T-helper 1 cell (primary cell): ENCODE measurements at places on chromosomes 3 and 15.

- DNase-seq: peak; percentile 48
Observed at GRCh38 chr15:100601163-100601562, 821 bp downstream of the LINS1 start.

- DNase-seq: no peak
Observed at GRCh38 chr3:41872157-41872556, 89.7 kb downstream of the ULK4 start.

- DNase-seq: no peak
Observed at GRCh38 chr15:48435321-48435720, 104.1 kb downstream of the DUT start.

GRCh38 chr15:39128746-39129145 is 452.1 kb upstream of the THBS1 start:
- no peak for DNase-seq

GRCh38 chr15:100762913-100763834 is 116.5 kb upstream of the ALDH1A3 start:
- DNase-seq: no peak

GRCh38 chr3:178823591-178824246 is 247.9 kb downstream of the ZMAT3 start:
- DNase-seq: no peak

GRCh38 chr3:124486324-124486723 is 243.9 kb upstream of the UMPS start:
- no peak for DNase-seq

- DNase-seq: no peak
Observed at GRCh38 chr15:41828807-41829141, 882 bp downstream of the JMJD7 start.

DNA sequence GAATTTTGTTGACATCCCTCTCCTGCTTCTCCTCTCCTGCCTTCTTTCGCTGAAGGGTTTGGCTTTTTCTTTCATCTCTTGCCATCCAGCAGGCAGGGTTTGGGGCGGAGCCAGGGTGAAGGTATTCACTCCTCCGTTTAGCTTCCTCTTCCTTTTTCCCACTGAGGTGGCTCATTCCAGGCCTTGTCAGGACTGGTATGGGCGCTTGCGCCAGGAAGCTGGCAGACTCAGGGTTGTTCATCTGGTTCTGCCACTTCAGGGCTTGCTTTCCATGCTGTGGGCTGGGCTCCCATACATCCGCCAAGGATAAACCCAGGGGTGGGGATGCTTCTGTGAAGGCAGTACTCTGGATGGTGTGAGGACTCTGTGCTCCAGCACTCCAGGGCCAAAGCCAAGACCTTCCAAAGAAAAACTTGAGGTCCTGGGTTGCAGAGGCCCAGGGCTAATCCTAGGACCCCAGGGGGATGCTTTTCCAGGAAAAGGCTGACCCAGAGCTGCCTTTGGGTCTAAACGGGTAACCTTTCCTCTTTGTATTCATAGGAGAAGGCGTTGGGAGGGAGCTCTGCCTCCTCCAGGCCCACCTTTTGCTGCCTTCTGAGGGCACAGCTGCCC is 7.7 kb upstream of the AMOTL2 start:
- no peak for DNase-seq

GRCh38 chr3:101857301-101857741 is 8.0 kb downstream of the NFKBIZ start:
- DNase-seq: no peak

DNA sequence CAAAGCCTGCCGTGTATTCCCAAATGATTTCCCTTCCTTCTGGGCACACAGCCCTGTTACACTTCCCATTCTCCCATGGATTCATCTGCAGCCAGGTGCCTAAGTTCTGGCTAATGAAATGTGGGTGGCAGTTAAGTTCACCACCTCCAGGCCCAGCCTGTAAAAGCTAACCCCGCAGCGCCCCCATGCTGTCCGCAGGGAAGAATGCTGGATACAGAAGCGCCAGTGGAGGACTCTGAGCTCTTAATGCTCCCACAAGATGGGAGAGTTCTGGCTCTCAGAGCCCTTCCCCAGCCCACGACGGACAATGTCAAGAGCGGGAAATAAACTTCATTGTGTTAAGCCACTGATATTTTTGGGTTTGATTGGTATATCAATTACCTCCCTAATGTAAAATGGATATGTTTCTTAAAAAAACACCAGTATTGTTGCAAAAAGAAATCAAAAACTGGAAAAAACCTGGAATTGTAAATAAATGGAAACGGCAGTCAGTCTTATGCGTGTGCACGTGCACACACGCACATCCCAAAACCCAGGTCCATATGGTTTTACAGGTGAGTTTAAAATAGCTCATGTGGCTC is 37.7 kb upstream of the FGD5 start:
- no peak for DNase-seq

DNA sequence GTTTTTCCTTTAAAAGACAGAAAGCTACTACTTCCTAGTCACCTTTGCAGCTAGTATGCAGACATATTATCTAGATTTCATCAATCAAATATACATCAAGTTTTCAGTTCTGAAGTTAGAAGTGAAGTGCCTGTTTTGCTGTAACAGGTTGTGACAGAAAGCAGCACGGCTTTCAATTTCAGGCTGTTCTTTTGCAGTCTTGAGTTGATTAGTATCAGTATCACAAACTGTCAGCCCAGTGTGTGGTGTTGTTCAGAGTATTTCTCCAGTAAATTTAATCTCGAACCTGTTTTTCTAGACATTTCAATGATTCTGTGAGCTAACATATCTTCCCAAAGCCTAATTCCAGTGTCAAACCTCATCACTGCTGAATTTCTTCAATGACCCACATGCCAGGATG is 1050.8 kb downstream of the DIPK2A start:
- DNase-seq: no peak

- no peak for DNase-seq
Observed at GRCh38 chr3:60094392-60094947, 1044.6 kb upstream of the CFAP20DC start.

DNA sequence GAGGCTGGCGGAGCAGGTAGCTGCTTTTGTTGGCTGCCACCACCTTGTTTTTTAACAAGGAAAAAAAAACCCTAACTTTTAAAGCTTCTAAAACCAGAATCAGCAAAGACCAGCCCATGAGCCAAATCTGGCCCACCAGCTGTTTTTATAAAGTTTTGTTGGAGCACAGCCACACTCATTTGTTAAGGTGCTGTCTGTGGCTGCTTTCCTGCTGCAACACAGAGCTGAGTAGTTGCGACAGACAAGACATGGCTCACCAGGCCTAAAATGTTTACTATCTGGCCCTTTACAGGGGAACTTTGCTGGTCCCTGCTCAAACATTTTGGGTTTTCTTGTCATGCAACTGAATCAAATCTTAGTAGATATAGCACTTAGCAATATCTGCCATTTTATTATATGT is 18.9 kb downstream of the EFCAB12 start:
- no peak for DNase-seq

- DNase-seq: no peak
Observed at GRCh38 chr3:54033761-54034160, 88.6 kb upstream of the CACNA2D3 start.

- no peak for DNase-seq
Observed at GRCh38 chr3:40178012-40178594, 131.4 kb upstream of the EIF1B start.

- no peak for DNase-seq
Observed at GRCh38 chr3:172606021-172606420, 82.8 kb upstream of the TNFSF10 start.

DNA sequence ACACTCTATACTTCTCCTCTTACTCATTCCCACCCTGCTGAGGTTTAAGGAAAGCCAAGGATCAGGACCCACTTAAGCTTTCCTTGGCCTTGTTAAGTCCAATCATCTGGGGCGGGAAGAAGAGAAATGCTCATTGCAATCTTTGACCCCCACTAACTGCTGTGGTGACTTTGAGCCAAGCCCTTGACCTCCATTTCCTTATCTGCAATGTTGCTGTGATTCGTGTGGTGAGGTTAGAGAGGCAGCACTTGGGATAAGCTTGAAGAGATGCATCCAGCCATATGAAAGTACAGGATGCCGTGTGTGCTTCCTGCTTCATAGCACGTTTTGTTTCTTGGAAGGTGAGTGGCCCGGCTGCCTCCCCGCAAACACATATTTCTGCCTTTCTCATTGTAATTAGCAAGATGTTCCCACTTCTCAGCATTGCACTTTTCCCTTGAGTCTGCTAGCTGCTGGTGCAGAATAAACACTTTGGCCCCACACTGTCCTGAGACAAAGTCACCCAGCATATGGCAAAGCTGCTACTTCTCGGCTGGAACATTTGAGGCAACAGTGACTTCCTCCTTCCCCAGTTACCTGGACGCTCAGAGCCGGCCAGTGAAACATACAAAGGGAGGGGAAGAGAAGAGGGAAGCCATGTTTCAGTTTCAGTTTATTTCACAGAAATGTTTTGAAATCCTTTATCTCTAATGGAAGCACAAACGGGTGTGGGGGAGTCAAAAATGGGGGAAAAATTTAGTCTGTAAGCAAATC is 10.5 kb upstream of the NUDT16 start:
- DNase-seq: no peak

GRCh38 chr3:145798007-145798406 is 363.0 kb downstream of the PLOD2 start:
- no peak for DNase-seq

DNA sequence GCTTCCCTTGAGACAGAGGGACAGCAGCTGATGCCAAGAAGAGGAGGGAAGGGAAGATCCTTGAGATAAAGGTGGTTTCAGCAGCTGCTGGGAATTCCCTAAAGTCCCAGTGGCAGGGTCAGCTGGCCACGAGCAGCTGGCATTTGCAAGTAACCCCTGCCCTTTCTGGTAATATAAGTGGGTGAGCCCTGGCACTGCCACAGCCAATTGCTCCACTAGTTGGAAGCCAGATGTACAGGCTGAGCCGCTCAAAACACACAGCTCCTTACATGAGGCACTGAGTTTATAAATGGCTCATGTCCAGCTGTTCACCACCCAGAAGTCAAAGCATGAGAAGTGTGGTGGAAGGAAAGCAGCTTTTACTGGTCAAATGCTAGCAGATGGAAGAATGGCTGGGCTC is 35.4 kb downstream of the PRR20G start:
- no peak for DNase-seq

DNA sequence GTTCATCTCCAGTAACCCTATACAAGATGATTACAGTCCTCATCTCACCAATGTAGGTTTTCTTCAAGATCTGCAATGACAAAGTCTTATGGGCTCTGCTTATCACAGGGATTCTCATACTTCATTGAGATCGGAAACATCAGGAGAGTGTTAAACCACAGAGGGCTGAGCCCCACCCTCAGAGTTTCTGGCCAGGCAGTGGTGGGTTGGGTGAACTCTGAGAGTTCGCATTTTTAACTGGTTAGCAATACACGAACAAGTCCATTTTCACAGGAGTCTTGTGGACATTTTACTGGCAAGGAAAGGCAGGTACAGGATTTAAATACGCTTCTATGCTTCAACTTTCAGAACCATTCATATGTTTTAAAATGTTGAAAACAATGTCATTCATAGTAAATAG is 366.7 kb upstream of the ROBO2 start:
- no peak for DNase-seq

GRCh38 chr3:146524961-146525360 is 19.4 kb downstream of the PLSCR1 start:
- DNase-seq: no peak

DNA sequence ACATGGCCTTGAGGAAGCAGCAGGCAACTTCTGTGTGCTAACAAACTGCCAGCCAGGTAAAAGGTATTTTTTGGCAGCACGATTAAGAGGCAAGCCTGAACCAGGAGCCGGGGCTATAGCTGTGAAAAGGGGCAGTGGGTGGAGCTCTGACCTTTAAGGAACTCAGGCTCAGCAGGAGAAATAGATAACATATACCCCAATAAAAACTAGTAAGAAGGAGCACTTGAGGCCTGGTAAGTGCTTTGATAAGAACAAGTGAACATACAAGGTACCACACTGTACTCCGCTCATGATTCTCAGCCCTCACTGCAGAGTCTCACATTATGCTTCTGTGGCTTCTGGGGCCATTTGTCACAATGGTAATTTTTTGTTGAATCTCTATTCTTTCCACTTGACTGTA is 5.4 kb downstream of the FYCO1 start:
- no peak for DNase-seq

DNA sequence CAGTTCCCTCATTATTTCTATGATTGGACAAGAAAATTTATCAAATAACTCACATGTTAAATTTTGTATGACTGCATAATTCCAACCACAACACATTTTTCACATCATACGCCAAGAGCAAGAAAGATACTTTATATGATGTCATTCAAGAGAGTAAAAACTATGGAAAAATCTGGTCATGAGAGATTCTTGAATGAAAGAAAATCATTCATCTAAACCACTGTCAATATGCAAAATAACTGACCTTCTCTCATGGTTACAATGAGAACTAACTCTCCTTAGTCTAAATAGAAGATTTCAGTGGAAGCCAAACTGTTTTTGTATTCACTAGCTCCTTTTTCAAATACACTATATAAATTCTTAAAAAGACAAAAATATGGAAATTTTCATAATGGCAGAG is 124.6 kb downstream of the CBLB start:
- DNase-seq: no peak

- no peak for DNase-seq
Observed at GRCh38 chr3:46124216-46125177, 83.6 kb downstream of the CCR1 start.

- no peak for DNase-seq
Observed at GRCh38 chr15:99187936-99188335, 61.4 kb downstream of the TTC23 start.

GRCh38 chr3:104564045-104564643 is 802.6 kb upstream of the ALCAM start:
- peak; percentile 60 for DNase-seq

- DNase-seq: no peak
Observed at GRCh38 chr3:29587340-29587739, 306.5 kb downstream of the RBMS3 start.

- DNase-seq: no peak
Observed at GRCh38 chr15:88695691-88696251, 57.0 kb downstream of the ISG20 start.

DNA sequence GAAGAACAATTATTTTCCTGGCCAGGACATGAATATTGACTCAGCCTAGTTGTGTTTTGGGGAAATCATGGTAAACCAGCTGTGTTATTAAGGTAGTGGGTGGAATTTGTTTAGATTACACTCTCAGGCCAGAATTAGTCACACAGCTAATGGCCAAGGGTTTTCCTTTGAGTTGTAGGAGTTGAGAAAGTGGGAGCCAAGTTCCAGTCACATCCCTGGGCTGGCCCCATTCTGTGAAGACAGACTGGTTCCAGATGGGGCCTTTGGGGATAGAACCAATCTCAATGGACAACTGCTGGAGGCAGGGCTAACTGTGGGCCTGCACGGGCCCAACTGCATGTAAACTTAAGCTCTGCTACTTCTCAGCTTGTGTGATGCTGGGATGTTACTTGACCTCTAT is 1.4 kb upstream of the RASL12 start:
- no peak for DNase-seq

- no peak for DNase-seq
Observed at GRCh38 chr3:74643636-74644035, 29.2 kb upstream of the CNTN3 start.

- DNase-seq: no peak
Observed at GRCh38 chr15:63015618-63016017, 26.9 kb upstream of the TPM1 start.
